ENCODE measurements at places on chromosomes 6 and 20.

DNA sequence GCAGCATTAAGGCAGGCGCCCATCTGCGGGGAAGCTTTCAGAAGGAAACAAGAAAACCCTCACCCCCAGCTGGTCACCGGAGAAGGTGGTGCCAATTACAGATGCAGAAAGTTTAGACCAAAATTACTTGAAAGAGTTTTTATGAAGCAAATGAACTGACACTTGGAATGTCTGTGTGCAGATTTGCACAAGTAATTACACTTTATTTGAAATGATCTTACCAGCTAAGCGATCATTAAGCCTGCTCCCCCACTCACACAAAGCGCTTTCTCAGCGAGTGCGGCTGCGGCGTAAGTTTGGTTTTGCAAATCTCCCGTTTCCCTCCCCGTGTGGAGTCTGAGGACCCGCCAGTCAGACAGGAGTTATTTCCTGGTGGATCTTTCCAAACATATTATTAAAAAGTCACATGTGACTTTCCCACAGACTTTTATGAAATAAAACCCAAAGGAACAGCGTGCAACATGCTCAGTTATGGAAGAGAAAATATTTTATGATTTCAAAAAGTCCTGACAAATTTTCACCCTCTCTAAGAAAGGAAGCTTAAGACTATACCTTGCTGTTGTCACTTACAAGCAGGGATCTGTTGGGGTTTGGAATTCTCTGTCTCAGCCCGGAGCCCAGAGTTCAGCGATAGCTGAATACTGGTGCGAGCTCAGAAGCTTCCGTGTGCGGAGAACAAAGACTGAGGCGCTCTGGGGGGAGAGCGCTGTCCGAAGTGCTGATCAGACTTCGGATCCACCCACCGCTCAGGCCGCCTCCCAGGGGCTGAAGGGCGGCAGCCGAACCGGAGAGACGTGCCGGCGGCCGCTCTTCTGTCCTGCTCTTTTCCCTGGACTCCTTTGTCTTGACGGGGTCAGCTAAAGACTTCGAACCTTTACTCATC, 2.7 kb upstream of the MYT1 start:
- no peak for DNase-seq

DNA sequence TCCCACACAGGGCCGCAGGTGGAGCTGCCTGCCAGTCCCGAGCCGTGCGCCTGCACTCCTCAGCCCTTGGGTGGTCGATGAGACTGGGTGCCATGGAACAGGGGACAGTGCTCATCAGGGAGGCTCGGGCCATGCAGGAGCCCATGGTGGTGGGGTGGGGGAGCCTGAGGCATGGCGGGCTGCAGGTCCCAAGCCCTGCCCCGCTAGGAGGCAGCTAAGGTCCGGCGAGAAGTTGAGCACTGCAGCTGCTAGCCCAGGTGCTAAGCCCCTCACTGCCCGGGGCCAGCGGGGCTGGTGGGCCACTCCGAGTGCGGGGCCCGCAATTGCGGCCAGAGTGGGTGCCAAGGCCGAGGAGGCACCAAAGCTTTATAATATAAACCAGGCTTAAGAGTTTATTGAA, 479.7 kb downstream of the MMUT start:
- no peak for DNase-seq

GRCh38 chr20:6575912-6576401, 191.5 kb upstream of the BMP2 start:
- no peak for DNase-seq

DNA sequence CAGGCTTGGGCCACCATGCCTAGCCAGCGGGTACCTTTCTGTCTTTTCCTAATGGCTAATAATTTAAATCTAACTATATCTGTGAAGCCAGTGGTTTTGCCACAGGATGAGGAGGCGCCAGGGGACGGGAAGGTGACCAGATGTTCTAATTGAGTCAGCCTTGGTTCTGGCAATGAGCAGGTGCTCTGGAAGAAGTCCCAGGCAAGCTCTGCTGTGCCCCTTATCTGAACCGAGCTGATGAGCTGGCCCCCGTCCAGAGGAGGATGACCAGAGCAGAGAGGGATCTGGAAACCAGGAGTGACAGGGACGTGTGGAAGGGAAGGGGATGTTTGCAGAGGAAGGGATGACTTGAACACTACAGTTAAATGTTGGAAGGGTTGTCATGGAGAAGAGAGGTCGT, 46.7 kb downstream of the SLC35D3 start:
- DNase-seq: no peak

DNA sequence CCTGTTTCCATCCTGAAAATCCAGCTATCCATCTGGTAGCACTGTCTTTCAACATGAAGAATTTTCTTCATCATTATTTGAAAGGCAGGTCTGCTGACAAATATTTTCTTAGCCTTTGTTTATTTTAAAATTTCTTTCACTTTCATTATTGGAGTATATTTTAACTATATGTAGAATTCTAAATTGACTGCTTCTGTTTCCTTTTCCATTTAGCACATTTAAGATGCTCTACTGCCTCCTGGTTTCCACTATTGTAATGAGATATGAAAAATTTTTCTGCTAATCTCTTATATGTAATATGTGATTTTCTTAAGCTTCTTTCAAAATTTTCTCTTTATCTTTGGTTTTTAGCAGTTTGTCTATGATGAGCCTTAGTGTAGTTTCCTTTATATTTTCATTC, 97.3 kb downstream of the TBC1D32 start:
- no peak for DNase-seq

DNA sequence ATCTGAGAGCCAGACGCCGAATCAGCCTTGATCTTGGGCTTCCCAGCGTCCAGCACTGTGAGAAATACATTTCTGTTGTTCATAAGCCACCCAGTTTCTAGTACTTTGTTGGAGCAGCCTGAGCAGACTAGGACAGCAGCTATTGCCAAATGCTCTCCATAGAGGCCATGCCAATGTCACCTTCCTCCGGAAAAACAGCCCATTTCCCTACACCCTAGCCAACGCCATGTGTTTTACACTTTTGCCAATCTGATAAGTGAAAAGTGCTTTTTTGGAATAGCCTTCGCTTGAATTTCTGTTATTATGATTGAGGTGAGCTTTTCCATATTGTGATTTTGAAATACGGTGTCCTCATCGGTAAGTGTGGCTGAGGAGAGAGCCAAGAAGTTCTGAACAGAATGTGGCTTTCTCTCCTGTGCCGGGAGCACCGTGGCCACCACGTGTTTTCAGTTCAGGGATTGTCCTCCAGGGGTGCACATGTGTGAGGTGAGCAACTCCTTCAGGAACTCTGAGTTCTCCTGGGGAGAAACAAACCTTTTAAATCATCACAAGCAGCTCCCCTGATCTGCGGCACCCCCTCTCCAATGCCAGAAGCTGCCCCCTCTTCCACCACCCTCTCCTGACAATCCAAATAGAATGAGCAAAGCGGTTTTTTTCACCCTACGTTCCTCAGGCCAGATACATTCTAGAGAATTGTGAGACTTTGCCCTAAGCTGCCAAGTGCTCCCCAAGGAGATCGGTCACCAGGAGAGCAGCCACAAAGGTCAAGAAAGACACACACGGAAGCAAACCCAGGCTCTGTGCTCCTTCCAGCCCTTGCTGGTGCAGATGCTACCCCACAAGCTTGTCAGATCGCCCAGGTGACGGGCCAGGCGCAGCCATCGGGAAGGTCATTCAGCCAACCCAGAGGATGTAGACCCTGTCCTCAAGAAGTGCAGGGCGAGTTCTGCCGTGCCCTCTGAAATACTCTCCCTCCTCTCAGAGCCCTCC, 36.0 kb downstream of the TAF8 start:
- no peak for DNase-seq

GRCh38 chr6:107102414-107102805, 12.9 kb downstream of the BEND3 start:
- DNase-seq: no peak

DNA sequence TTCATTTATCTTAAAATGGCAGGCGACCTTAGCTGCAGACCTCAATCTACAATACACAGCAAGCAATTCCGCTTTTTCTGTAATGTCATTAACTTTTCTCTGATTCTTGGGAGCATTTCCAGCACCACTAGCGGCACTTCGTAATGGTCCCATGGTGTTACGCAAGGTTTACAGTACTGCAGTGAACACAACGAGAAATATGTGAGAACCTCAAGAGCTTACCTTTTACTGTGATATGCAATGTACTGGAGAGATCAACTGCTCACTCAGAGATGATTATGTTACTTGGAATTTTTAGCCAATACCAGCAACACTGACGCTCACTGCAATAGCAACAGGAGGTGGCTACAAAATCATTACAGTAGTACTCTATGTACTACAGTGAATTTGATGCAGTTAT, 2.8 kb upstream of the CEP43 start:
- no peak for DNase-seq

DNA sequence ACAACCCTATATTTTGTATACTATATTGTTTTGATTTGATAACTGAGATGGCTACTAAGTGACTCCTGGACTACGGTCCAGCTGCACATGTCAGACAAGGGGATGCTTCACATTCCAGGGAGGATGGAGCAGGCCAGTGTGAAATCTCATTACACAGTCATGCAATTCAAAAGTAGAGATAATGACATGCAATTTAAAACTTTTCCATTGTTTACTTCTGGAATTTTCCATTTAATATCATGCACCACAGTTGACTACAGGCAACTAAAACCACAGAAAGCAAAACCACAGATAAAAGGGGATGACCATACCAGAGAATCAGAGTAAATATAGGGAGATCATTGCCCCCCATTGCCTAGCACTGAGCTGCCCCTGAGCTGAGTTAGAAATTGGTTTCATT, 366.4 kb downstream of the BTBD9 start:
- no peak for DNase-seq

- no peak for DNase-seq
Observed at GRCh38 chr6:75272145-75272840, 12.3 kb downstream of the TMEM30A start.

- DNase-seq: no peak
Observed at GRCh38 chr6:33807606-33808005, 3.8 kb upstream of the MLN start.

DNA sequence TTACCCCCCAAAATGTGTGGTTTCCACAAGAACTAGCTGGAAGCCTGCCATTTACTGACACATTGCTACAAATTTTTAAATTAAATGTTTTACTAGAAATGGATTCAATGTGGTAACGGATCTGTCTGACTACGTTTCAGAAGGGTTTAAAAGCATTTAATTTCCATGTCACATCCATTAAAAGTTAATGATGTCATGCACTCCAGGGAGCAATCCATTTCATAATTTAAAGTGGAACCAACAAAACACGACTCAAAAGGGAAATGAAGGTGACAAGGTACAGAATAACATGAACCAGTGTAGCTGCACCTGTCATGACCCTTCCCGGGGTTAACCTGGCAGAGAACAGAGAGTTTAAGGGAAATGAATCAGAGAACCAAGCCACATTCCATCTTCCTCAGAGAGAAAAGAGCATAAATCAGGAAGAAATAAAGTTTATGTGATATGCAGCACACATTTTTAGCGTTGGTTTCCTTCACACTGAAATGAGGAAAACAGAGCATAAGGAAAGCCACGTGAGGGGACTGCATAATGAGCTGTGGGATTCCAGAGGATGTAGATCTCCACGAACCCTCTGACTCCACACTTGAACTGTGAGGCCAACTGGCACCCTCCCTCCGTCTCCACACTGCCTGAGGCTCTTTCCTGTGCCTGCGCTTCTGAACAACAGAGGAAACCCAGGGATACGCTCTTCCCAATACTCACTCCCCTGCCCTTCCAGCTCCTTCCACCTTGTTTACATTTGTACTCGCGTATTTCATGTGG, 170.3 kb upstream of the AHI1 start:
- DNase-seq: no peak

DNA sequence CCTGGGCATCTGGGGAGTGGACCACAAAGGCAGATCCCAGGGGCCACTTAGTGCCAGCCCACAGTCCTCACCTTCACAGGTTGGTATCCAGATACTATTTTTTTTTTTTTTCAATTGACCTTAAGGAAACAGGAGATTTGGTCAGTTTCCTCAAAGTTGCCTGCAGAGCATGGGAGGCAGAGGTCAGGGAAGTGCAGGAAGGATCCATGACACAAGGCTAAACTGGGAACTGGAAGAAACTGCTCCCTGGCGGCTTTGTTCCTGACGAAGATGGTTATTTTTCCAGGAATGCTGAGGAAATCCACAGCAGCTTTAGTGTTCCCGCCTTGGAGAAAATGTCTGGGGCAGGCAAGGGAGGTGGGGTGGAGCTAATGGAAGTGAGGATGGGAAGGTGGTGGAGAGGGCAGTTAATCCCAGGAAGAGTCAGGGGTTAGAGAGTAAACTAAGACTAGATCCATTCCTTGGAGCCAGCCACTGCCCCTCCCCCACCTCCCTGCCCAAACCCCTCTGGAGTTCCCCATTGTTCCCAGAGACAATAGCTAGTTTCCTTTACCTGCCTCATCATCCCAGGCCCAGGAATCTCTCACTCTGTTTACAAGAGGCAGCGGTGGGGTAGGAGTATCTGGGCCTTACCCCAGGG, 14.3 kb upstream of the MYMX start:
- DNase-seq: no peak

GRCh38 chr6:77926198-77926751, 273.4 kb downstream of the MEI4 start:
- DNase-seq: no peak

All from thoracic aorta (tissue), 2 donors.